ENCODE measurements at places on chromosomes 2 and 18.
A peak's percentile ranks its signal among the peaks of the same experiment; 100 is the strongest.

DNA sequence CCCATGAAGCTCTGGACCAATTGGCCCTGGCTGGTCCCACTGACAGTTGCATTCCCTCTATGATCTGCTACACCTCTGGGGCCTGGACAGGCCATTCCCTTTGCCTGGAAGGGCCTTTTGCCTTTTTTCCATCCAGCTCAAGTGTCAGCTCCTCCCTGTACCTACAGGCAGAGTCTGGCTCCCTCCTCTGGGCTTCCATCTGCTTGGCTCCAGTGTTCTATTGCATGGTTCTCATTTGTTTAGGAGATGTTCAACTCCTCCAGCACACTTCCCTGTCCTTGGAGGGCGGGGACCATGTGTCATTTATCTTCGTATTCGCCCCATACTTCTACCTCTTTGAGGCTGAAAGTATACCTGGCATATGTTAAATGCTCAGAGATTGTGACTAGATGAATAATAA, 61.1 kb downstream of the PRKCE start:
- DNase-seq: no peak

- DNase-seq: peak; percentile 83
Measured at GRCh38 chr2:229273723-229274338, 2.7 kb upstream of the PID1 start.

- no peak for DNase-seq
Measured at GRCh38 chr2:220226546-220226945, 599.1 kb downstream of the SLC4A3 start.

DNA sequence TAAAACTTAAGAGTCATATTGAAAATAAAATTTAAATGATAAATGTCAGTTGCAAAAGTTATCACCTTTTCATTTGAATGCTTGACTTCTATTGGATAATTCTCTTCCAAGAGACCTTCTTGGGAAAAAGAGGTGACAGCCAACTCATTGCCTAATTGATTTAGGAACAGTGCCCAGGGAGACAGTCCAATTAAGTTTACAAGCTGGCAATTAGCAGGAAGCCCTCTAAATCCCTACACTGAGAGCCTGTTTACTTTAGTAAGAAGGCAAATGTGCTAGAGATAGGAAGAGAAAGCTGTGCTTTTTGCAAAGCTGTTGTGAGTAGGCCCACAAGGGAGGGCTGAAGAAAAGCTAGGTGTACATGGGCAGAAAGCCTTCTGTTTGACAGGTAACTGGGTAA, 189.1 kb downstream of the WDPCP start:
- no peak for DNase-seq

DNA sequence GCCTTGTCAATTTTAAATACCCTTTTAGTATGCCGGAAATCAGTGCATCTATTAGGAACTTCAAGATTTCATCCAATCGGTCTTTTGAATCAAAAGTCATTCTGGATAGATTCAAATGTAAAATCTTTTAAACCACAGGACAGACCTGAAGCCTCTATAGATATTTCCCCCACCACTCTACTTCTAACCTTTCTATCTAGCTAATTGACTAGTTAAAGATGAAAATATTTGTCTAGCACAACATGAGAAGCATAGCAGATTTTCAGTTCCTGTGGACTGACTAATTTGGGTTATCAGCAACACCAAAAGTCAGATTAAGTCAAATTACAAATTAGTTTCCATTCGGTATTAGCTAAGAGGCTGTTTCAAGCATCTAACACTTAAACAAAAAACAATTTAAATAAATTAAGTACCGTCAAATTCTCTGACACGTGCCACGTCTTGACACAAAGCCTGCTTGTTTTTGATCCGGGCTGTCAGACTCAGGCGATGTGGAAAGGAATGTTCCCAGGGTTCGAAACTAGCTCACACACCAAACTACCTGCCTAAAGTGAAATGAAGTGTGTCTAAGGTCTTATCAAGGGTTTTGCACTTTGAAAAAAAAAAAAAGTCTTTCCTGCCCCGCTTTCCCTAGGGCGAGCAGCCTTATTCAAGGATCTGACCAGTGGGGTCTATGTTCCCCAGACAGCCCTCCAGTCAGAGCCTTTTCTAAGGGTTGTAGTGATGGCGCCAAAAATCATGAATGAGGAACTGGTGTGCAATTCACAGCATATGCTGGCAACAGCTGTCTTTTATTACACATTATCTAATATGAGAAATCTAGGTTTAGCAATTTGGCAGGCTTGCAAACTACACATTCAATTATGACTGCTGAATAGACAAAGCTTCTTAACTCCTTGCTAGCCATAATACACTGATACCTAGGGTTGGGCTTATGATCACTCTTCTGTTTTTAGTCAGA, 4.7 kb downstream of the CYTIP start:
- DNase-seq: no peak

DNA sequence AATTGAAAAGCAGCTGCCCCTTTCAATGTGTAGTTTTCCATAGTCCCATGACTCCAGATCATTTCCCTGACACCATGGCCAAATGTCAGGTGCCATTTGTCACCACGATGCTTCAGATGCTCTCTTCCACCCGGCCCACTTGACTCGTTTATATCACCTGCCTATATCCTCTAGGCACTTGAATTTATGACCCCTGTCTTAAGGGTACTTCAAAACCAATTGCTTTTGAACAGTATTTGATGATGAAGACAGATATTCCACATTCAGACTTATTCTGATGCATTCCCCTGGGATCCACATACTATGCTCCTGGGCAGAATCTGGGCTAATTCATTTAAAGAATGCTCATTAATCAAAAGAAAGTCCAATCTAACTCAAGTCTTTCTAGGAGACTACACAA, 16.9 kb upstream of the RHBDD1 start:
- DNase-seq: no peak

- DNase-seq: no peak
Measured at GRCh38 chr18:74876630-74877243, 279.1 kb downstream of the ZNF407 start.

- DNase-seq: no peak
Measured at GRCh38 chr2:13611939-13612338, 895.2 kb downstream of the TRIB2 start.

GRCh38 chr2:218259099-218259961, 1.5 kb upstream of the GPBAR1 start:
- DNase-seq: no peak

- DNase-seq: no peak
Measured at GRCh38 chr2:241767464-241768250, 9.0 kb upstream of the GAL3ST2 start.

DNA sequence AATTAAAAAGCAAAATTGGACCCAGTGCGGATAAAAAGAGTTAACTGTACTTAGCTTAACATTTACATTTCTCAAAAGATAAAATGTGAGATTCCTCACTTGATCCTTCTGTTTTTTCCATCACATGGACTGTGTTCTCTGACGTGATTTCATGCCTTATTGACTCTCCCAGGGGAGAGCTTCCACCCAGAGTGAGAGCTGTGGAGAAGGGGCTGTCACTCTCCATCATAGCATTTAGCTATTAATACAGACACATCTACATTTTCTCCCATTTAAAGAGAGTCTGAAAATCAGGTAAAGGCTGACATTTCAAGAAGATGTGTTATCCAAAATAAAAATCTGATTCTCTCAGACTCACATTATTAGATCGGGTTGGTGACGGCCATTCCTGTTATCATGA, 493.8 kb downstream of the FBXO15 start:
- DNase-seq: no peak

GRCh38 chr2:4838626-4839025, 853.6 kb upstream of the SOX11 start:
- no peak for DNase-seq

DNA sequence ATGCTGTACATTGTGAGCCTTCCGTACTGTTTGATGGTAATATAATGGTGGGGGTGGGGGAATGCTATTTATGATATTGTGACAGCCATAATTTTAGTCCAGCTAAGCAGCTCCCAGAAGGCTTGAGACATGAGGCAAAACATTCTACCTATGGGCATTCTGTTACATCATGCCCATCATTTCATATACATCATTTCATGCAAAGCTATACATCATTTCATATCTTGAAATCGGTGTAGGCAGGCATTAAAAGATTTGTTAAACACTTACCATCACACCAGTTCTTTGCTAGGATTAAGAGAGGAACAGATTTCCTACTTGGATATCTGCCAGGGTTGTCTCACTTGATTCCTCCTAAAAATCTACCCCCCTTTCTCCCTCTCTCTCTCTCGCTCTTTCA, 84.5 kb downstream of the COL5A2 start:
- DNase-seq: no peak

GRCh38 chr2:213991453-213992108, 419.3 kb upstream of the VWC2L start:
- no peak for DNase-seq

- no peak for DNase-seq
Measured at GRCh38 chr2:239803102-239803765, 221.9 kb downstream of the NDUFA10 start.

GRCh38 chr2:43097644-43098408, 128.6 kb downstream of the ZFP36L2 start:
- DNase-seq: no peak

DNA sequence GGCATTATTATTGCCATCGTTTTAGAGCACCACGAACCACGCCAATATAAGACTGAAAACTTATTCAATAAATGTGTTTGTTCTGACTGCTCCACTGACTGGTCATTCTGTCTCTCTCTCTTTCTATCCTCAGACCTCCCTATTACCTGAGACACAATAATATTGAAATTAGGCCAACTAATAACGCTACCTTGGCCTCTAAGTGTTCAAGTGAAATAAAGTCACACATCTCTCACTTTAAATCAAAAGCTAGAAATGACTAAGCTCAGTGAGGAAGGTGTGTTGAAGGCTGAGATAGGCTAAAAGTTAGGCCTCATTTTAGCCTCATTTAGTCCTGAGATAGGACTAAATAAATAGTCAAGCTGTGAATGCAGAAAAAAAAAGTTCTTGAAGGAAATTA, 38.8 kb downstream of the G6PC2 start:
- no peak for DNase-seq

DNA sequence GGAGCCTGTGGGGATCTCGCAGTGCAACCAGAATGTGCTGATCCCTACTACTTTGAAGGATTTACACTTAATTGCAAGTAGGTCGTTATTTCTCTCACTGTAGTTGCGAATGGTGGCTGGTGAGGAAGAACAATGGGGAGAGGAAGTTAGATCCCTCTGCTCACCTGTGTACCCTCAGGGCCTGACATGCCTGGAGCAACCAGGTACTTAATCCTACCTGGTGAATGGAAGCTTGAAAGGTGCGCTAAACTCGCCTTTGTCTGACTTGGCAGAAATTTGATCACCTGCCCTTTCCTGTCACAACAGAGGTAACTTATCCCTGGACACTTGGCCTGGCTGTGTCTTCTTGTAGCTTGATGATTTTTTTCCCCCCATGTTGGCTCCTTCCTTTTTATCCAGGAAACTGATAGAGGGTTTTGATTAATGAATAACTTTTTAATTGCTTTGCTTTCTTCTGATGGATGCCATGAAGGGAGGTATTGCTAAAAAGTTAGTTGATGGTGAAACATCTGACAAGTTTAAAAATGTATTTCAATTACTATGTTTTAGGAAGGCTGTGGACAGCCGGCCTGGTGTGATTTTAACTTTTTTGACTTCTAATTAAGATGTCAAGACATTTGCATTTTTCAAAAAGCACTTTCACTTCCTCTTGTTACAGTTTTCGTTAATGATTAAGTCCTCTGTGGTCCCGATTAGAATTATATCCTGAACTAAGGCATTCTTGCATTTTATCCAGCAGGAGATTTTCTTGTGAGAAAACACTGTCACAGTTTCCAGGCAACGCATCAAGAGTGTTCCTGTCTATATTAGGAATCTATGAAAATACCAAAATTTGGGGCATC, 9.2 kb downstream of the SGPP2 start:
- no peak for DNase-seq

DNA sequence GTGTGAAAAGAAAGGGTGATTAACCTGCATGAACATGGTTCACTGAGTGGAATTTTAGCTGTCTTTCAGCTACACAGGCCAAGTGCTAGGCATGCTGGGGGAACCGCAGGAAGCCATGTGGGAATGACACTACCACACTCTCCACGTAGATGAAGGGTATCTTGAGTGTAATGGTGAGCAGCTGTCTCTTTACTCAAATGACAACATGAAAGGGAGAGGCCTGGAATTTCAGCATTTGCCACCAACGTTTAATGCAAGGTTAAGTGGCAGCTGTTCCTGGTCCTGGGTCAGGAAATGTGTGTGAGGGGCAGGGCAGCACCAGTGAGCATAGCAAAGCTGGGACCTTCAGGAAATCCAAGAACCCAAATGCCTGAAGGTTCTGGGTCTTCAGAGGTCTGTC, 588.4 kb downstream of the SLC4A3 start:
- no peak for DNase-seq

GRCh38 chr2:149552226-149552625, 35.3 kb downstream of the MMADHC start:
- DNase-seq: no peak

DNA sequence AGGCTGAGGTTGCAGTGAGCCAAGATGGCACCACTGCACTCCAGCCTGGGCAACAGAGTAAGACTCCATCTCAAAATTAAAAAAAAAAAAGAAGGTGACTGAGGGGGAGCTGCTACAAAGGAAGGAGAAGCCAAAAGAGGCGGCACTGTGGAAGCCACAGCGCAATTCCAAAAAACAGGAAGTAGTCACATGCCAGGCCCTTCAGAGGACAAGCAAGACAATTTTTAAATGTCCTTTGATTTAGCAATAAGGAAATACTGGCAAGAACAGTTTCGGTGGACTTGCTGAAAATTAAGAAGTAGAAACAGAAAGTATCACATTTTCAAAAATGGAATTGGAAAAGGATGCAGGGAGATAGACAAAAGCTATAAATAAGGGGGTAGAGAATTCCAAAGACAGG, 122.8 kb downstream of the OSBPL1A start:
- no peak for DNase-seq

DNA sequence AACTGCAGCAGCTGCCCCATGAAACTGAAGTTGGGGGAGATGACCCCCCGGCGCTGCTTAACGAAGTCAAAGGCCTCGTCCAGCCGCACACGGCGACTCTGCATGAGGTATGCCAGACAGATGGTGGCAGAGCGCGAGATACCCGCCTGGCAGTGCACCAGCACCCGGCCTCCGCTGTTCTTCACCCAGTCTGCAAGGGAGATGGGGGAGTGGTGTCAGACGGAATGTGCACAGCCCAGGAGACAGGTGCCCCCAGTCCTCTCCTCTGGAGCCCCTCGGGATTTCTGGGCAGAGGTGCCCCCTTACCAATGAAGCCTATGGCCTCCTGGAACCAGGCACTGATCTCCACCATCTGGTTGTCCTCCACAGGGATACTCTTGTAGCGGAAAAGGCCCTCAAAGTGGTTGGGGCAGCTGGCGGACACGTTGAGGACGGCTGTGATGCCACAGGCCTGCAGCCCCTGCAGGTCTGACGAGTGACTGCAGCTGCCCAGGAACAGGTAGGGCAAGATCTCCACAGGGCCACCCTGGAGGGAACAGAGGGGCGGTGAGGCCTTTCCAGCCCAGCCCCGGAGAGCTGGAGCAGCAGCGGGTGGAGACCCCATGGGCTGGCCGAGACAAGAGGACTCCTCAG, 1.3 kb downstream of the DUSP2 start:
- peak; percentile 75 for DNase-seq

Data from urothelium cell line (cell line).